ENCODE measurements at places on chromosomes 2 and 18. TPM values are rescaled to one million over a fixed set of nuclear protein-coding genes. Genes with fewer than 3 reads are reported as not detected.

DNA sequence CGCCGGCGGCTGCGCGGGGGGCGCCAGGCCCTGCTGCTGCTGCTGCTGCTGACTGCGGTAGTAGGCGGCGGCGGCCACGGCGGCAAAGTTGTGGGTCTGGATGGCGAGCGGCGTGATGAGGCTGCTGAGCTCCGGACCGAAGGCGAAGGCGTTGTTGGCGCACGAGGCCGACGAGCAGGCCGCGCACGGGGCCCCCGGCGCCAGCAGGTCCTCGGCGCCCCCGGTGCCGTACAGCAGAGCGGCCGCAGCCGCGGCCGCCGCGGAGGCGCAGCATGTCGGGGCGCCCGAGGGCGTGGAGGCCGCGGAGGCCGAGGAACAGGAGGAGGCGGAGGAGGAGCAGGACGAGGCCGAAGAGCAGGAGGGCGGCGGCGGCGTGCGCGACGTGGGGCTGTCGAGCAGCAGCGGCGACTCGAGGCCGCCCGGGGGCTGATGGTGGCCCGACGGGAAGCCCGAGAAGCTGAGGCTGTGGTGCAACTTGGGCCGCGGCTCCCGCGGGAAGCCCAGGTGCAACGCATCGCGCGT is 1.8 kb downstream of the ZFP36L2 start:
- DNase-seq, result no peak

The PSMA8 gene
- total RNA-seq, result not detected

DNA sequence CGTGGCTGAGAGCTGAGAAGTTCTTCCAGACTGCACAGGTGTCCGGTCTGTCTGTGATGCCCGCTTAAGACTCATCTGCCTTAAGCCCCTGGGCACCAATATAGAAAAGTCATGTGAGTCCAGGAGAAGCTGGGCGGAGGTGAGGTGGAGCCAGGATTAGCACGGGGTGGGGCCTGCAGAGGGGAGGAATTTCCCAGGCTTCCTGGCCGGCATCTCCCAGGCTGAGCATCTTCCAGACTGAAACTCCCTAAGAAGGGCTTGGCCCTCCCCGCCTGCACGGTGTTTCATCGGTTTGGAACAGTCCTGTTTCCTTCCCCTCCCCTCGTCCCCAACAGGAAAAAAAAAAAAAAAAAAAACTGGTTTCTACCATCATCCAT is 270.3 kb downstream of the ATAD2B start:
- no peak for DNase-seq

The PDE11A gene
- 0.37 TPM for total RNA-seq

The TAF4B gene
- total RNA-seq, result 7.5 TPM

GRCh38 chr2:78757640-78758039 is 267.9 kb upstream of the REG3G start:
- DNase-seq, result no peak

The C2orf78 gene
- total RNA-seq, result not detected

The PTPN4 gene
- total RNA-seq, result 19.8 TPM

GRCh38 chr2:147137711-147138110 is 707.1 kb upstream of the ACVR2A start:
- DNase-seq, result no peak

DNA sequence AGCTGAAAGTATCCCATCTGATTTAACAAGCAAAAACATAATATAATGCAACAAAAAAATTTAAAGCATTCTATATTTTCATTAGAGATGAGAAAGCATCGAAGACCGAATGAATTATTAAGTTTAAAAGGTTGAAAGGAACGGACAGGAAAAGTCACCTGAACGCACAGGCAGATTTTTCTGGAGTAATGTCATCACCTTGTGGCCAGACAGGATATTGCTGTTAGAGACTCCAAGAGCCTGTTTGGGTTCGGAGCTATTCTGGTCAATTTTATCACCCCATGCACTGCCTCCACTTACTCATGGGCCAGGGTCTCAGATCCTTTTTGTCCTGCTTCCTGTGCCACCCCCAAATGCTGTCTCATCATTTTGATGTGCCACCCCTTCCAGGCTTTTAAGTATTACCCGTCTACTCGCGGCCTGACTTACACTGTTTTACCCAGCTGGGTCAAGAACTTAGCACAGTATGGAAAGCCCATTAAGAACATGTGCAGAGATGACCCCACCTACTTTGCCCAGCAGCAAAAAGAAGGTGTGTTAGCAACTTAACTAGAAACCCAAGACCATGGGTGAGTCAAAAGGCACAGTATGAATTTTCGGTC is 27.3 kb downstream of the GKN2 start:
- no peak for DNase-seq

- no peak for DNase-seq
Observed at GRCh38 chr2:86293612-86294011, 43.8 kb downstream of the REEP1 start.

DNA sequence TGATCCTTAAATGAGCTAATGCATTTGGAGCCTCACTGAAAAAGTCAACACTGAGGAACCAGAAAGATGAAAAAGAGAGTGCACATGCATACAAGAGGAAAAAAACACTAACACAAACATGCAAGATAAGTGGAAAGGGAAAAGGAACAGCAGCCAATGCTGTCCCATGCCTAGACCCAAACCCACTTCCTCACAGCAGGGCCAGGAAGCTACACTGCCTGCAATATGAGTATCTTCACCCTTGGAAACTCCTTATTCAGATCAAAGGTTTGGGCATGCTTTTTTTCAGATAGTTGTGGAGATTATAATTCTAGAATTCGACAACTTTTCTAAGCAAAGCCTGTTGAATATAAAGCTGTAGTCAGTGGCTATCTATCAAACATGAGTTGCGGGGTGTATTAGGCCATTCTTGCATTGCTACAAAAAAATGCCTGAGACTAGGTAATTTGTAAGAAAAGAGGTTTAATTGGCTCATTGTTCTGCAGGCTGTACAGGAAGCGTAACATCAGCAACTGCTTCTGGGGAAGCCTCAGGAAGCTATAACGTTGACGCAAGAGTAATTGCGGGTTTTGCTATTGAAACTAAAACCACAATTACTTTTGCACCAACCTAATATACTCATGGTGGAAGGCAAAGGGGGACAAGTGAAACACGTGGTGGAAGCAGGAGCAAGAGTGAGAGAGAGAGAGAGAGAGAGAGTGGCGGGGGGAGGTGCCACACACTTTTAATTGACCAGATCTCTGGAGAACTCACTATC is 138.2 kb downstream of the MBD2 start:
- DNase-seq, result no peak

GRCh38 chr2:98637401-98638147 is 29.2 kb downstream of the UNC50 start:
- DNase-seq, result no peak

The CFAP65 gene
- total RNA-seq, result not detected

The IGFBP2 gene
- total RNA-seq, result 10.5 TPM
